ENCODE measurements at places on chromosomes 5 and 9. TPM values are rescaled to one million over a fixed set of nuclear protein-coding genes. Genes with fewer than 3 reads are reported as not detected.

The ATP10B gene
- not detected for total RNA-seq

The CDH10 gene
- total RNA-seq: not detected

The PMPCA gene
- total RNA-seq: 41.9 TPM

The BTNL3 gene
- not detected for total RNA-seq

The ANKRD20A1 gene
- 1.5 TPM for total RNA-seq

Measured in upper lobe of right lung (tissue), 1 donor.